Suppressor macrophage treated with lipopolysaccharide for 1 hour (primary cell): ENCODE measurements at places on chromosomes 7 and 10.

GRCh38 chr10:58264780-58265179 lies 2.9 kb downstream of the IPMK start:
- DNase-seq = peak; percentile 28

DNA sequence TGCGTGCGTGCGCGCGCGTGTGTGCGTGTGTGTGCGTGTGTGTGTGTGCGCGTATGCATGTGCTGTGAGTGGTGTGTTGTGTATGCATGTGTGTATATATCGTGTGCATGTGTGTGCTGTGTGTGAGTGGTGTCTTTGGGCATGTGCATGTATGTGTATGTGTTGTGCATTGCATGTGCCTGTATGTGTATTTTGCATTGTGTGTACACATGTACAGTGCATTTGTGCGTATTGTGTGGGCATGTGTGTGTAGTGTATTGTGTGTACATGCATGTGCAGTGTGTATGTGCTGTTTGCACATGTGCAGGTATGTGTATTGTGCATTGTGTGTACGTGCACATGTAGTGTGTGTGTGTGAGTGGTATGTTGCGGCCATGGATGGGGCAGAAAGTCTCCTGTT lies 6.0 kb upstream of the DPYSL4 start:
- no peak for DNase-seq

DNA sequence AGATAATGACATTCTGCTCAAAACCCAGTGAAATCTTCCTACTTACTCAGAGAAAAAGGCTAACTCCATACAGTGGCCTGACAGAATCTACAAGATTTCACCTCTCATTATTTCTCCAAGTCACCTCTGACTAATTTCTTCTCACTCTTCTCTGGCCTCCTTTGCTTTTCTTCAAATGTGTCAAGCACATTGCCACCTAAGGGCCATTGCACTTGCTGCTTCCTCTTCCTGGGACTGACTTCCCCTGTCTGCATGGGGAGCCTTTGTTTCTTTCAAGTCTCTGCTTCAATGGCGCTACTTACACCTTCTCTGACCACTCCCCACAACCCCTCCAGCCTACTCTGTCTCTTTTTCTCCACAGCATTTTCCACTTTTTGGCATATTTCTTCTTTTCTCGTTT lies 36.0 kb downstream of the PRTFDC1 start:
- DNase-seq = peak; percentile 41

GRCh38 chr7:26376175-26376917 lies 84.7 kb downstream of the SNX10 start:
- peak; percentile 32 for DNase-seq

GRCh38 chr10:126732308-126732707 lies 61.8 kb upstream of the C10orf90 start:
- no peak for DNase-seq

- no peak for DNase-seq
Observed at GRCh38 chr7:5470167-5470532, 46.5 kb upstream of the TNRC18 start.

GRCh38 chr7:103114576-103115008 lies 34.3 kb downstream of the NAPEPLD start:
- DNase-seq = no peak
